ENCODE measurements at places on chromosomes 12 and 14. TPM values are rescaled to one million over a fixed set of nuclear protein-coding genes. Genes with fewer than 3 reads are reported as not detected.

Gene KRT71
- not detected for total RNA-seq

Gene ACOT4
- total RNA-seq = 0.52 TPM

Gene TBX5
- 2.1 TPM for total RNA-seq

Gene C14orf132
- total RNA-seq = 8.9 TPM

Gene PRB4
- not detected for total RNA-seq

Gene LMNTD1
- total RNA-seq = 0.52 TPM

Gene CLEC7A
- total RNA-seq = 2.1 TPM

Gene TMEM30B
- 1.6 TPM for total RNA-seq

Gene HIGD1C
- total RNA-seq = not detected

Gene USP44
- total RNA-seq = 1.0 TPM

Gene ARG2
- 1.0 TPM for total RNA-seq

Gene DPF3
- 1.6 TPM for total RNA-seq

Gene XRCC3
- total RNA-seq = 2.1 TPM

Gene DCN
- 688 TPM for total RNA-seq

Gene CATSPERB
- total RNA-seq = 2.1 TPM

Gene BHLHE41
- total RNA-seq = 1.0 TPM

Gene STXBP6
- 17.7 TPM for total RNA-seq

Gene SARNP
- 71.5 TPM for total RNA-seq

Gene FAM90A1
- total RNA-seq = 0.52 TPM

Gene MUCL1
- not detected for total RNA-seq

Gene MYO1H
- not detected for total RNA-seq

Gene GNB3
- total RNA-seq = 3.7 TPM

Gene COQ6
- total RNA-seq = 34.4 TPM

Gene AKAP5
- 0.52 TPM for total RNA-seq

Gene LRCOL1
- total RNA-seq = 1.0 TPM

Gene SMCO2
- total RNA-seq = not detected

Gene ELK3
- 9.9 TPM for total RNA-seq

Gene APOF
- not detected for total RNA-seq

Gene SP1
- total RNA-seq = 30.3 TPM

Gene RND1
- under 0.01 TPM for total RNA-seq

Gene CLMN
- 2.1 TPM for total RNA-seq

Gene CRIP1
- total RNA-seq = 5.2 TPM

Gene RNU6-7
- total RNA-seq = not detected

Gene PUS1
- 4.7 TPM for total RNA-seq

Gene TTLL5
- 13.6 TPM for total RNA-seq

Gene CPM
- total RNA-seq = 2.1 TPM

Gene GPR137C
- 1.6 TPM for total RNA-seq

Gene INHBE
- 1.0 TPM for total RNA-seq

Gene PAWR
- 8.4 TPM for total RNA-seq

Gene P2RX2
- not detected for total RNA-seq

Gene TAPBPL
- total RNA-seq = 4.2 TPM

Gene NANOG
- 0.52 TPM for total RNA-seq

Gene GNPNAT1
- 7.8 TPM for total RNA-seq

Gene KLHL33
- 2.1 TPM for total RNA-seq

Gene RASAL1
- not detected for total RNA-seq

Gene ANKRD33
- not detected for total RNA-seq

Gene NKX2-1
- total RNA-seq = not detected

Gene SPIC
- not detected for total RNA-seq

Gene SERPINA4
- not detected for total RNA-seq

Gene WSCD2
- 5.7 TPM for total RNA-seq

Gene RTL1
- 9.4 TPM for total RNA-seq

Gene RNASE3
- not detected for total RNA-seq

Gene SNAPC1
- 5.2 TPM for total RNA-seq

Gene POTEM
- not detected for total RNA-seq

Gene B4GALNT1
- 3.1 TPM for total RNA-seq

Gene EGLN3
- total RNA-seq = 60.0 TPM

Gene ATL1
- total RNA-seq = 5.2 TPM

Gene STYK1
- total RNA-seq = not detected

Gene PPM1H
- total RNA-seq = 4.2 TPM

Gene DHRS2
- not detected for total RNA-seq

Data from skeletal muscle tissue (tissue), 5 donors.